ENCODE measurements at places on chromosomes 7 and 10.
A peak's percentile ranks its signal among the peaks of the same experiment; 100 is the strongest.

GRCh38 chr7:73841689-73842066 is 638 bp downstream of the METTL27 start:
- ATAC-seq = no peak
- no peaks in the 10 kb centered on the region for H3K27me3 ChIP-seq
- peaks cover 34% of the 10 kb centered on the region for H3K4me1 ChIP-seq
- peak overlapping the region; percentile 24 for H3K27ac ChIP-seq
- H3K4me3 ChIP-seq = peak overlapping the region; percentile 79

- no peaks in the 10 kb centered on the region for H3K27me3 ChIP-seq
- H3K27ac ChIP-seq = no peak overlapping the region
- ATAC-seq = no peak
- H3K4me1 ChIP-seq = no peaks in the 10 kb centered on the region
- no peaks in the 10 kb centered on the region for H3K36me3 ChIP-seq
- H3K4me3 ChIP-seq = no peak overlapping the region
Measured at GRCh38 chr10:19640566-19641263, 175.5 kb upstream of the PLXDC2 start.

GRCh38 chr10:4701016-4701415 is 125.0 kb upstream of the AKR1E2 start:
- H3K4me3 ChIP-seq = no peak overlapping the region
- peaks cover 25% of the 10 kb centered on the region for H3K27me3 ChIP-seq
- H3K36me3 ChIP-seq = no peaks in the 10 kb centered on the region
- no peak overlapping the region for H3K27ac ChIP-seq
- H3K4me1 ChIP-seq = peaks cover 8% of the 10 kb centered on the region

DNA sequence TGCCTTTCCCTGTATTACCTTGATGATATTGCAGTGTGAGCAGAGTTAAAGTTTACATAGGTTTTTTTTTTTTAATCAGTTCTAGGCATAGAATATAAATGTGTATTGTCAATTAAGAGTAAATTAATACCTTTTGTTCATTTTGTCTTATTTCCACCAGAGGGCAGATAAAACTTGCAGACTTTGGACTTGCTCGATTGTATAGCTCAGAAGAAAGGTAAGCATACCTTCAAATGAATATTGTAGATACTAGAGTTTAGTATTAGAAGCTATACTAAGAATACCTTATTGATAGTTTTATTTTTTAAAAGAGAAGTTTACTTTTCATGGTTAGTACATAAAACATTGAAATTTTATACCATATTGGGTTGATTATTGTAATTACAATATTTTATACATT is 86.8 kb downstream of the MPLKIP start:
- no peak overlapping the region for H3K27ac ChIP-seq
- H3K27me3 ChIP-seq = no peaks in the 10 kb centered on the region
- H3K4me3 ChIP-seq = no peak overlapping the region
- H3K36me3 ChIP-seq = peaks cover 7% of the 10 kb centered on the region
- no peak for ATAC-seq
- no peaks in the 10 kb centered on the region for H3K4me1 ChIP-seq

- no peak overlapping the region for H3K27ac ChIP-seq
- H3K36me3 ChIP-seq = peaks cover 36% of the 10 kb centered on the region
- no peak overlapping the region for H3K4me3 ChIP-seq
- no peaks in the 10 kb centered on the region for H3K27me3 ChIP-seq
- no peak for ATAC-seq
- no peaks in the 10 kb centered on the region for H3K4me1 ChIP-seq
Measured at GRCh38 chr7:128777156-128778123, 1.8 kb upstream of the OPN1SW start.

GRCh38 chr7:131328377-131329175 is 900 bp downstream of the MKLN1 start:
- ATAC-seq = no peak
- peak overlapping the region; percentile 98 for H3K27ac ChIP-seq
- H3K4me1 ChIP-seq = peaks cover 56% of the 10 kb centered on the region
- H3K4me3 ChIP-seq = peak overlapping the region; percentile 92
- H3K36me3 ChIP-seq = peaks cover 10% of the 10 kb centered on the region
- H3K27me3 ChIP-seq = no peaks in the 10 kb centered on the region

- H3K36me3 ChIP-seq = peaks cover 33% of the 10 kb centered on the region
- H3K27ac ChIP-seq = no peak overlapping the region
- peaks cover 35% of the 10 kb centered on the region for H3K27me3 ChIP-seq
- no peak for ATAC-seq
- no peak overlapping the region for H3K4me3 ChIP-seq
Measured at GRCh38 chr7:98205162-98205845, 5.9 kb upstream of the BHLHA15 start.

GRCh38 chr7:45967591-45968157 is 46.6 kb upstream of the IGFBP3 start:
- no peaks in the 10 kb centered on the region for H3K4me1 ChIP-seq
- H3K27ac ChIP-seq = no peak overlapping the region
- H3K4me3 ChIP-seq = no peak overlapping the region
- ATAC-seq = no peak
- H3K36me3 ChIP-seq = no peaks in the 10 kb centered on the region

DNA sequence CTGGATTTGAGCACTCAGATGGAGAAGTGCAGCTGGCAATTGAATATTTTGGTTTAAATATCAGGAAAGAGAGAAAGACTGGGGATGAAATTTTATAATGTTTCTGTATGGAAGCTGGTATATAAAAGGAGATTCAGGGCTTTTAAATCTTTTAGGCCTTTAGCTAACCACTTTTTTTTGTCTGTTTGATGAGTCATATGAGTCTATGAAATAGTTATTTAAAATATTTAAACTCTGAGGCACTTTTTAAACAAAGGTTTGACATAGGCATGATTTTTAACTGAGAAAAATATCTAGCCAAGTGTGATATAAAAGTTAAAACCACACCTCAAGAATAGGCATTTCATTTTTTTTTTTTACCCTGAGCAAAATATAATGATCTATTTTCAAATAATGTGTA is 944.3 kb downstream of the GATA3 start:
- no peaks in the 10 kb centered on the region for H3K27me3 ChIP-seq
- no peak for ATAC-seq
- H3K4me1 ChIP-seq = no peaks in the 10 kb centered on the region

DNA sequence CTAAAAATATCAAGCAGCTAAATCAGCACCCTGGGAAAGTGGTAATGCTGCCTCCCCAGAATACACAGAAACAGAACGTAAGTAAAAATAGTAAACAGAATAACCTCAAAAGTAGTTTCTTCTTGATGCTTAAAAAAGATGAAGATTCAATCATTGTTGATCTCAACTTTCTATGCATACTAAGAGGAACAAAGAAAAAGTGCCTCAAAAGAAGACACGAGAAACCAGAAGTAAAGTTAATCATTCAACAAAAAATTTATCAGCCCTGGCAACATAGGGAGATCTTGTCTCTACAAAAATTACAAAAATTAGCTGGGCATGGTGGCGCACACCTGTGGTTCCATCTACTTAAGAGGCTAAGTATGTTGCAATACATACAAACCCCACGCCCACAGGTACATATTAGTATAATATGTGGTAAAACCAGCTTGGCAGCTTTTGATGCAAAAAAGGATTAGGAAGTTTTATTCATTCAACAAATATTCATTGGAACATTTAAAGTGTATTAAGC is 153.7 kb downstream of the NRBF2 start:
- H3K27ac ChIP-seq = no peak overlapping the region
- H3K36me3 ChIP-seq = no peaks in the 10 kb centered on the region
- ATAC-seq = no peak
- no peak overlapping the region for H3K4me3 ChIP-seq

DNA sequence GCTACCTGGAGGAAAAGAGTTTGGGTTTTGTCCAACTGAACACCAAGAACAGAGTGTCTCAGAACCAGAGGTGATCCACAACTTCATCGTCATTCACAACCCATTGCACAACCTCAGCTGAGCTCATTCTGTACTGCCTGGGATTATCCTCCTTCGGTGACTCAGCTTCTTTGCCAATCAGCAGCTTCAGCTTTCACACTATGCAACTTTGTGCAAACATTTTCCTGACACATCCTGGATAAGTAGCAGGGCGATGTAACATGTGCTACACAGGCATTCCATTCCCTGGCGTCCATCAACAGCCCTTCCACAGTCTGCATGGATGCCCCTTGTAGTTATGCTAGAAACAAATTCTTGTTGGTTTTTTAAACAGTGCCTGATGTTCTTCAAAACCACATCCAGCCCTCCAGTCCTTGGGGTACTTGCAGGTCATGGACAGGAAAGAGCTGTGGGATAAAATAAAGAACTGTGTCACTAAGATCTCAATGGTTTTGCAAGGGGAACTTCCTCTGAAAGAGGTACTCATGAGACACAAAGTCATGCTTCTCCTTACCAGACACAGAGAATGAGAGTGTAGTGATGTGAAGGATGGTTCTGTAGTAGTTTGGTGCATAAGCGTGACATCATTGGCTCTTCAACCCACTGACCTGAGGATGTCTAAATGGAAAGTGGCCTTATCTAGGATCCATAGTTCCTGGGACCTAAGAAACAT is 478.5 kb downstream of the KIF20B start:
- H3K27ac ChIP-seq = no peak overlapping the region
- peak; percentile 57 for ATAC-seq
- H3K27me3 ChIP-seq = no peaks in the 10 kb centered on the region
- no peak overlapping the region for H3K4me3 ChIP-seq
- H3K36me3 ChIP-seq = no peaks in the 10 kb centered on the region
- no peaks in the 10 kb centered on the region for H3K4me1 ChIP-seq

GRCh38 chr7:42883950-42884349 is 27.9 kb downstream of the C7orf25 start:
- no peak overlapping the region for H3K27ac ChIP-seq
- no peak overlapping the region for H3K4me3 ChIP-seq
- H3K4me1 ChIP-seq = peaks cover 27% of the 10 kb centered on the region
- H3K36me3 ChIP-seq = no peaks in the 10 kb centered on the region
- no peaks in the 10 kb centered on the region for H3K27me3 ChIP-seq

GRCh38 chr7:140153666-140154161 is 23.1 kb downstream of the KDM7A start:
- H3K36me3 ChIP-seq = peaks cover 6% of the 10 kb centered on the region
- peaks cover 65% of the 10 kb centered on the region for H3K4me1 ChIP-seq
